ENCODE measurements at places on chromosomes 3 and 15.

DNA sequence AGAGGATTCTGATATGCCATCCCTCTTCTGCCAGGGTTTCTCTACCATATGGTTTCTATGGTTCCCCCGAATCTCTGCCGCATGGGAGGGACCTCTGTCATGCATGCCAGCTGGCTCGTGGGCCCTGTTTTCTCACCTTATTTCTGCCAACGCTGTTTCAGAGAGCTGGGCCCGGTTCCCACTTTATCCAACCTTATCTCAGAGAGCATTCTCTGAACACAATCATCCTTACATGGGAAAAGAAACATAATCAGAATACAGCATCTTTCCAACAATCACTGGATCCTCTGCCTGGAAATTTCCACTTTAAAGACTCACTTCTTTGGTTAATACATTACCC, 234.5 kb upstream of the ZBTB20 start:
- no peak for DNase-seq

DNA sequence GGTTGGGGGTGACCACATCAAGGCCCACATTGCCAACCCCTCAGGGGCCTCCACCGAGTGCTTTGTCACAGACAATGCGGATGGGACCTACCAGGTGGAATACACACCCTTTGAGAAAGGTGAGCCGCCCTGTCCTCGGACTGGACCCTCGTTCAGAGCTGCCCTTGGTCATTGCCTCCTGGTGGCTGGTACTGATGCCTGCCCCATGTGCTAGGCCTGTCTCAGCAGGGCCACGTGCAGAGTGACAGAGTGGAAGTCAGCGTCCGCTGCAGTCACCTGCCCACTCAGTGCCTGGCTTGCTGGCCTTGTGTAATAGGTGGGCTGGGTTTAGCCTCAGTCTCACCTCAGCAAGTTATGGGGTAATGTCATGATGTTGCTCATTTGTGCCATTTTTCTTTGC, 86.4 kb downstream of the DNASE1L3 start:
- DNase-seq, result no peak

DNA sequence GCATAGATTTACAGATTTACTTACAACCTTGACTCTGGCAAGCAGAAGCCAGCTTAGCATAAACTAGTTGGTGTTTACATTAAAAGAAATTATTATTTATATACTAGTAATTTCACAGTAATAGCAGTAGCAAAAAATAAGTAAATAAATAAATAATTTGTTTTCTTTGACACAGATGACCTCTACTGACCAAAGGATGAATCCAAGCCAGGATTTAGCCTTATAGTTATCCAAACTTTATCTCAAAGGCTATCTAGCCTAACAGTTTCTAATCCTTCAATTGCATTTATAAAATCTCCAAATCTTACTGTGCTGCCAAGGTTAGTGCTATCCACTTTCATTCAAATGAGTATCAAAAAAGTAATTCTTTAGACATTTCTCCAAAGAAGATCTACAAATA, 64.3 kb downstream of the FRMD5 start:
- DNase-seq, result no peak

GRCh38 chr3:76765511-76765910, 274.4 kb upstream of the ROBO2 start:
- no peak for DNase-seq

All from fibroblast of skin of right biceps (primary cell).